ENCODE measurements at places on chromosomes 4 and X. TPM values are rescaled to one million over a fixed set of nuclear protein-coding genes. Genes with fewer than 3 reads are reported as not detected.
A peak's percentile ranks its signal among the peaks of the same experiment; 100 is the strongest.

GRCh38 chr4:145880355-145880960 is 58.2 kb downstream of the ZNF827 start:
- no peak overlapping the region for H3K27ac ChIP-seq
- no peaks in the 10 kb centered on the region for H3K36me3 ChIP-seq
- H3K4me3 ChIP-seq, result no peak overlapping the region
- H3K4me1 ChIP-seq, result peaks cover 16% of the 10 kb centered on the region
- no peaks in the 10 kb centered on the region for H3K27me3 ChIP-seq

- H3K27me3 ChIP-seq, result no peaks in the 10 kb centered on the region
- H3K27ac ChIP-seq, result no peak overlapping the region
- DNase-seq, result no peak
- no peaks in the 10 kb centered on the region for H3K4me1 ChIP-seq
- H3K4me3 ChIP-seq, result no peak overlapping the region
- H3K36me3 ChIP-seq, result no peaks in the 10 kb centered on the region
Measured at GRCh38 chr4:26434030-26434639, 56.1 kb downstream of the CCKAR start.

GRCh38 chr4:123193802-123194367 is 202.7 kb upstream of the SPRY1 start:
- no peaks in the 10 kb centered on the region for H3K27me3 ChIP-seq
- H3K4me1 ChIP-seq, result no peaks in the 10 kb centered on the region
- H3K36me3 ChIP-seq, result no peaks in the 10 kb centered on the region
- H3K27ac ChIP-seq, result no peak overlapping the region

DNA sequence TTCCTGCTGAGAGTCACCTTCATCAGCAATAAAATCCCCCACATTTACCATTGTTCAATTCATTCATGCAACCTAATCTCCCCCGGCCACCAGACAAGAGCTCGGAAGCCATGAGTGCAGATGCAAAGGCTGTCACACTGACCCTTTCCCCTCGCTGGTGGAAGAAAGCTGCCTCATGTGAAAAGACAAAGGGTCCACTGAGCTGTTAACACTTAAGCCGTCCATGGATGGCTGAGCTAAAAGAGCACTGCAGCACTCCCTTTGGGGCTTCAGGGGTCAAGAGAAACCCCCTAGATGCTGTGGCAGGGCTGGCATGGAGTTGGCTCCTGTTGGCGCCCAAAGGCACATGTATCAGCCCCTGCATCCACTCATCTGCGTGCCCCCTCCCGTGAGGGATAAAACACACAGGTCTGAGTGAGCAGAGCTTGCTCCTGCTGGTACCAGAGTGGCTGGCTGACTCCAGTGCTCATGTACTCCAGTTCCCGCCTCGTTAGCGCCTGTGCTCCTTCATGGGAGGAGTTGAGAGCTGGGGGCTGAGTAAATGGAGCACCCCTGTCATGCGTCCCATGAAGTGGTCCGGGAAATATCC is 216.5 kb downstream of the PDHA2 start:
- H3K27me3 ChIP-seq, result no peaks in the 10 kb centered on the region
- no peak overlapping the region for H3K27ac ChIP-seq
- H3K4me1 ChIP-seq, result no peaks in the 10 kb centered on the region
- DNase-seq, result peak; percentile 1

GRCh38 chrX:151722241-151722846 is 6.5 kb downstream of the FATE1 start:
- no peak overlapping the region for H3K27ac ChIP-seq
- no peaks in the 10 kb centered on the region for H3K27me3 ChIP-seq
- H3K4me3 ChIP-seq, result no peak overlapping the region
- no peaks in the 10 kb centered on the region for H3K4me1 ChIP-seq
- H3K36me3 ChIP-seq, result no peaks in the 10 kb centered on the region

- H3K27me3 ChIP-seq, result no peaks in the 10 kb centered on the region
- H3K4me1 ChIP-seq, result no peaks in the 10 kb centered on the region
- H3K4me3 ChIP-seq, result no peak overlapping the region
- no peak overlapping the region for H3K27ac ChIP-seq
Measured at GRCh38 chr4:122129061-122129460, 23.1 kb upstream of the BLTP1 start.

- no peaks in the 10 kb centered on the region for H3K36me3 ChIP-seq
- peak; percentile 9 for DNase-seq
- peaks cover 7% of the 10 kb centered on the region for H3K4me1 ChIP-seq
- H3K4me3 ChIP-seq, result peak within 1 kb of the TSS; percentile 49
- no peak within 1 kb of the TSS for H3K27ac ChIP-seq
Measured at GRCh38 chr4:158209825-158210807, at the start of gene TMEM144. Gene TMEM144 (plus strand): TSS chr4:158210486. CDS start chr4:158212668, 2,182 bp downstream.

DNA sequence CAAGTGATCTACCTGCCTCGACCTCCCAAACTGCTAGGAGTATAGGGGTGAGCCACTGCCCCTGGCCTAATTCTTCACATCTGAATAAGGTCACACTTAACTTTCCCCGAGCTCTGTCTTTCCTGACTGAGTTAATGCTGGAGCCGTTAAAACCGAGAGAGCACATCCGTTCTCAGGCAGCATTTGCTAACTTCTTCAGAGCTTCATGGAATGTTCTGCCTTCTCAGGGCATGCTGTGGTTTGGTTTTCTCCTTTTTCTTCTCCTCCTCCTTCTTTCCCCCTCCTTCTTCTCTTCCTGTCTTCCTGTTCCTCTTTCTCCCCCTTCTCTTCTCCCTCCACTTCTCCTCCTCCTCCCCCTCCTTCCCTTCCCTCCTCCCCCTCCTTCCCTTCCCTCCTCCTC is 119.9 kb downstream of the ASMT start:
- H3K4me1 ChIP-seq, result no peaks in the 10 kb centered on the region
- H3K27me3 ChIP-seq, result no peaks in the 10 kb centered on the region
- no peak overlapping the region for H3K27ac ChIP-seq
- no peak for DNase-seq

The CYTL1 gene
- total RNA-seq, result not detected

The BEX2 gene
- total RNA-seq, result 15.9 TPM

The YY2 gene
- 2.6 TPM for total RNA-seq

The GPR119 gene
- total RNA-seq, result not detected
